NB4 (cell line): ENCODE measurements at places on chromosomes 6 and 20.

DNA sequence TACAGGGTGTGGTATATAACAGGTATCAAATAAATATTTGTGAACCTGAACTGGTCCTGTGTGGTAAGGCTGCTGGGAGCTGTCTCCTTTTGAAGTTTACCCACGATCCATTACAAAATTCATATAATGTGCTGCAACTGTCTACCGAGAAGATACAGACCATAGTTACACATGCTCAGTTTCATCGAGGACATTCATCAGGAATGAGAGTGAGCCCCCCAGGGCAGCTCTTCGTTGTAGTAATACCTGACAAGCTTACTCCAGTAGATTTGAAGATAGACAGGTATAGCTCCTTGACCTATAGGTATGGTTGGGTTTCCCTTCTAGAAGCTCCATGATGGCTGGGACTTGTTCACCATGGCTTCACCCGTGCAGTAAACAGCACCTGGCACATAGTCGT is 25.7 kb downstream of the ARMC2 start:
- no peak for DNase-seq

DNA sequence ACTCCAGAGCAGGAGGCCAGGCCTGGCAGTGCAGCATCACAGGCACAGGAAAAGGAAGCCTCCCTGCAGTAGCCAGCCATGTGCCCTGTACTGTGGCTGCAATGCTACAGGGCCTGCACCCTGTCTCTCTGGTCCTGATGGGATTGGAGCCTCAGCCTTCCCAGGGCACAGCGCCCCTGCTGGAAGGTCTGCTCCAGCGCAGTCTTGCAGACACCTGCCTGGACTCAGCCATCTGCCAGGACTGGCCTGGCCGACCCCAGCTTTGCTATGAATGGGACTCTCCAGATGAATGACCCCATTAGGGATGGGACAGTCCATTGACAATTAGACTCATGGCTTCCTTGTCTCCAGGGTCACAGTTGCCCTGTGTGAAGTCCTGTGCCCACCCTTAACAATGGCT is 251.6 kb downstream of the ERMARD start:
- no peak for DNase-seq

- no peak for DNase-seq
These were observed 710.8 kb downstream of the DOK5 start for GRCh38 chr20:55186228-55186627.

DNA sequence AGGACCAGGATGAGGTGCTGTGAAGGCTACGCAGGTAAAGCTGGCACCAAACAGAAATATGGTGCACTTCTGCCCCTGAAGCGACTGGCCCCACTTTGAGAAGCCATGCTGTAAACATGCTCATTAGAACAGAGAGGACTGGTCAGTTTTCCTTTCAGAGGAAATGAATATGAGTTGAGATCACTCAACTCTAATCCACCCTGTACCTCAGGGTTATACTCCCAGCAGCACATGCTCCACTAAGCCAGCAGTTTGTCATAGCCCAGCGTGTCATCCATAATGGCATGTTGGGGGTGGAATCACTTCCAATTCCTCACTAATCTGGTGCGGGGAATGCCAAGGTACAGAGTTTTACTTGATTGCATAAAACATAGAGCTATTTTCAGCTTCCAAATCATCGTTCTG is 98.1 kb downstream of the HIVEP2 start:
- DNase-seq, result no peak

- no peak for DNase-seq
These were observed 46.3 kb upstream of the NHSL1 start for GRCh38 chr6:138545621-138545980.

GRCh38 chr6:32809171-32809570 is 7.6 kb downstream of the HLA-DOB start:
- DNase-seq, result no peak

DNA sequence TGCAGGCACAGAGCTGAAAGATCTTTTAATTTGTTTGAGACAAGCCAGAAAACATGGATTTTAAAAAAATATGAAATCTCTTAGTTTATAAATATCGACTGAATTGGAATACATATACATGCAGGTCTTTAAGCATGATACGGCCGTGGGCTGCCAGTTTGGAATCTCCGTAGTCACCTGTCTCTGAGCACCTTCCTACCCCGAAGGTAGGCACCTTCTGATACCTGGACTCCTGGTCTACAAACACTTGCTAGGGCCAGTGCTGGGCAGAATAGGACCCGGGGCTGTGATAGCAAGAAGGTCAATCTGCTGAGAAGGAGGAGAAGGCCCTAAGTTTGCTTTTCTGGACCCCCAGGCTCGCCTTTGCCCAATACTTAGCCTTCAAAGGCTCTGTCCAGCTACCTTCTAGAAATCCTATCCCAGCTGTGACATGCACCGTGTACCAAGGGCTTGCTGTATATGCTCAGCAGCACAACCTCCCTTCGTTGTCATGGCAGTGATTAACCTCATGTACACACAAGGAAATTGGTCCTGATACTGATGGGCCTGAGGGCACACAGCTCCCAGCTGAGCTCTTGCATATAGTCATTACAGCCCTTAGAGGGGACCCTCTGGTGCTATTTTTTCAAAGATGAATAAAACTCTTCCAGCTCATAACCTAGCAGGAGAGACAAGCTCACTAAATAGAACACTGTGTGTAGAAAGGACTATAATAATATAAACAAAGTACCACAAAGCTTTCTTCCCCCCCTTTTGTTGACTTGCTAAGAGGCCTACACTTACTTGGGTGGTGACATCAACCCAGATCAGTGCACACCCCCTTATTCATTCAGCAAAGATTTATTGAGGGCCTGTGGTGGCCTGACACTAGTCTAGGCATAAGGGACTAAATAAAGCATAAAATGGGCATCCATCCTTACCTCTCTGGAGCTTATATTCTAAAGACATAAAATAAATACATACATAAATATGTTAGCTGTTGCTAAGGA is 17.7 kb downstream of the SNPH start:
- DNase-seq, result no peak

GRCh38 chr6:90420500-90420899 is 123.9 kb upstream of the BACH2 start:
- DNase-seq, result no peak

- DNase-seq, result no peak
These were observed 10.6 kb upstream of the SERINC3 start for GRCh38 chr20:44532259-44532980.

GRCh38 chr6:130783416-130784107 is 43.6 kb upstream of the SMLR1 start:
- DNase-seq, result no peak

DNA sequence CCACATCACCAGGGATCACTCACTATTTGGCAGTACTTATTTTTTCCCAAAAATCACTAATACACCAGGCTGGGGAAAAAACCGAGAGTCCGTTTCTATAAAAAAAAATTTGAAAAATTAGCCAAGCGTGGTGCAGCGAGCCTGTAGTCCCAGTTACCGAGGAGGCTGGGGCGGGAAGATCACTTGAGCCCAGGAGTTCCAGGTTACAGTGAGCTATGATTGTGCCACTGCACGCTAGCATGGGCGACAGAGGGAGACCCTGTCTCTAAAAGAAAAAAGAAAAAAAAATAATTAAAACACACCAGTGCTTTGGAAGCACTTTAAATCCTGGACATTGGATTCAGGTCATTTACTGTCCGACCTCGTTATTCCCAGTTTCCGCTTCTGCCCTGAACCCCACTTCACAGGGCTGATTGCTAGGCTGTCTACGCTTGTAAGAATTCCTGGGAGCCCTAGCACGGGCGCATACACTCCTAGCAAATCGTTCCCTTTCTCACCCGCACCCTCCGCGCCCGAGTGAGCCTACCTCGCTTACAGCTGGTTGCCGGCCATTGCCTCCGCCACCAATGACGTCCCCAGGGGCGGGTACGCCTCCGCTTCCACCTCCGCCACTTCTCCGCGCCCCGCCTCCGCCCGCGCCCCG is at the start of gene TPMT:
Gene TPMT, minus strand, starts transcription at position 571 of the 643 bp plus-strand sequence. CDS start 5,950 bp downstream, outside the sequence.
- DNase-seq, result no peak

- DNase-seq, result no peak
These were observed 345.6 kb downstream of the CDC5L start for GRCh38 chr6:44733126-44733525.

DNA sequence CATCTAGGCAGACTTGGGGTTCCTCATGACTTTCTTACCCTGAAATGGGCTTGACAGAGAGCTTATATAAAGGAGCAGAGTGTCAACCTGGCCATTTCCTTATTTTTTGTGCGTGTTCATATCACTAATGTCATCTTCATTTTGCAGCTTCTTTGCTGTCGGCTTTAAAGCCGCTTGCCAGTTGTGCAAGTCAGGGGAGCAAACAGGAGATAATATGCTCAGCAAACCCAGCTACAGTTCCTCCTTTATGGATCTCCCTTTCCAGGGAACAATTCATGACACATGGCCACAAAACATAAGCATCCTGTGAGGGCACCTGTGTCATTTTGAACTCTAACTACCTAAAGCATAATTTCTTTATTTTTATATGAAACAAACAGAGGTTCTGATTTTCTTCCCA is 6.5 kb upstream of the TUBB2B start:
- DNase-seq, result no peak

- no peak for DNase-seq
These were observed 110.4 kb upstream of the IYD start for GRCh38 chr6:150258381-150258780.

DNA sequence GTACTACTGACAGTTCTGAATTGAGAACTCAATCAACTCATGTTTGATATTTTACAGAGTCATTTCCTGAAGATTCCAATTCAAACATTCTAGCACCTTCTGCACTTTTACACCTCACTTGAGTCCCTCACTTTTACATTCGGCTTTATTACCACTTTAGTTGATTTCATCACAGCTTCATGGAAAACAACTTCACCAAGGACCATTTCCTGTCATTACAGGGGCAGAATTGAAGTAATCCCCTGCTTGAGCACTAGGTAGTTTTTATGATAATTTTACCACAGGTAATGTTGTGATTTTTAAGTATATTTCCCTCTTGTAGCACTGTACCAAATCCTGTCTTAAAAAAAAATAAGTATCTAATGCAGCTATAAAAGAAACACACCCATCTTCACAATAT is 312.9 kb downstream of the BTBD9 start:
- no peak for DNase-seq

GRCh38 chr20:4820806-4821518 is 99.3 kb downstream of the PRND start:
- DNase-seq, result no peak

DNA sequence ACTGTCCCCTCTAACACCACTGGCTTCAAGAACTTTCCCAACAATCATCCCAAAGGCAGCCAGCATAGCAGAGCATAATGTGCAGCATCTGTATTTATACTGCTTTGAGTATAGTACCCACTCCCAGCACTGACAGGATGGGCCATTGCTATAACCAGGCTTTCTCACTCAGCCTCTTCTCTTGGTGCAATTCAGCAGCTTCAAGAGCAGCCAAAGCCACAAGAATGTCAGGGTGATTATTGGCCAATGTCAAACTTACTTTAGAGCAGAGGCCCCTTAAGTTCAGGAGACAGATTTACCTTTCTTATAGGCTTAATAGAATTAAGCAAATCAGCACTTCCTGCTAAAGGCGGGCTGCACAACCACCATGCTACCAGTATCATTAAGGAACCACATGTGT is 232.4 kb upstream of the RSPO3 start:
- DNase-seq, result no peak

DNA sequence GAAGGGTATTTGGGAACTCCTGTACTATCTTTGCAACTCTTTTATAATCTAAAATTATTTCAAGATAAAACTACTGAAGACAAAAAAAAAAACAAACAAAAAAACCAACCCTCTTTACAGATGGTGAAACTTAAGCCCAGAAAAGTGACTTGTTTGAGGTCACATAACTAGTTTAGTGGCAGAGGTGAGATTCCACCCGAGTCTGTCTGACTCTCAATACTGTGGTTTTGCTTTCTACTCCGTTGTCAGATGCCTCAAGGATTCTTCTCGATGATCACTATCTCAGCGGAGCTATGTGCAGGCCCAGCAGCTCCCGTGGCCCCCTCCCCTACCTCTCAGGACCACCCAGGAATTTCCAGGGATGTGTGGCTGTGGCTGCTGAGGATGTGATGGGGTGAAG is 36.1 kb upstream of the KCNB1 start:
- DNase-seq, result no peak

GRCh38 chr6:40948570-40948969 is 90.5 kb downstream of the UNC5CL start:
- no peak for DNase-seq

DNA sequence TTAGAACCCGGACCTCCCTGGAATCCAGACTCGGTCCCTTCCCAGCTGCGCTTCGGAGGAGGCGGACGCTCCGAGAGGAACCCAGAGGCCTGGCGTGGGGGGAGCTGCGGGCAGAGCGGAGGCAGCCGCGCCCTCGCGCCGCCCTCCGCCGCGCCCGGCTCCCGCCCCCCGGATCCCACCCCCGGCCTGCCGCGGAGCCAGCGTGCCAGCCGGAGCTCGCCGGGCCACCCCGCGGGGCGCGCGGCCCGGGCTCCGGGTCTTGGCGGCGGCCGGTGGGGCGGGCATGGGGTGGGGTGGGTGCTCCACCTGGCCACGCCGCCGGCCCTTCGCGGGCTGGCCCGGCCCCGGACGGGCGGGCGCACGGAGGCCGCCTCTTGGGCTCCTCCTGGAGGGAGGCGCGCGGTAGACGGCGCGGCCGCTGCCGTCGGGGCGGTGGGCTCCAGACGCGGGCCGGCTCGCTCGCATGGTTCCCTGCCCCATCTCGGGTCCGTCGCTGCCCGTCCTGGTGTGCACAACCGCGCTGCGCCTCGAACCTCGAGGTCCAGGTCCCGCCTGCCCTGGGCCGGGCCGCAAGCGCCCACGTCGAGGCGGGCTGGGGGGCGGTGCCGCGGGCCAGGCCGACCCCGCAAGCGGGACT is 592 bp upstream of the CDYL start:
- DNase-seq, result peak; percentile 88

GRCh38 chr6:122740936-122741335 is 38.6 kb upstream of the FABP7 start:
- no peak for DNase-seq

- DNase-seq, result no peak
These were observed 120.2 kb downstream of the JARID2 start for GRCh38 chr6:15366003-15366535.

- no peak for DNase-seq
These were observed 59.5 kb upstream of the GGTLC1 start for GRCh38 chr20:24048024-24048611.

- DNase-seq, result no peak
These were observed 10.6 kb upstream of the IL17F start for GRCh38 chr6:52254731-52255378.

GRCh38 chr6:77415706-77416105 is 47.6 kb downstream of the HTR1B start:
- no peak for DNase-seq
